Fibroblast of skin of back (primary cell): ENCODE measurements at places on chromosomes 4 and X.
A peak's percentile ranks its signal among the peaks of the same experiment; 100 is the strongest.

- DNase-seq = no peak
These were observed 30.0 kb downstream of the BBS12 start for GRCh38 chr4:122762520-122762919.

DNA sequence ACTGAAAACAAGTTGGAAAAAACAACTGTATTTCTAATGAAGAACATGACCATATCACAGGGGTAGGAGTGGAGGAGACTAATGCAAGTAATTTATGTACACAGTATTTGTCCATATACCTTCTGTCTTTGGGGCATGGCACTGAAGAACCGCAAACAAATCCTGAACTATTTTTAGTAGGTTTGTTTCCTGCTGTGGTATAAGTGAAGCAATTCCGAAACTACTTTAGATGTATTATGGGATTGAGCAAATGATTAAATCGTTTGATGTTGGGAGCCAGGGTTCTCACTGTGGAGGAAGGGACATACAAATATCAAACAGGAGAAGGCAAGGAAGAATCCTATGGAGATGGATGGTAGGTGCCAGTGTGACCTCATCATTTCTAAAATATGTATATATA is 18.9 kb upstream of the SH3KBP1 start:
- no peak for DNase-seq

DNA sequence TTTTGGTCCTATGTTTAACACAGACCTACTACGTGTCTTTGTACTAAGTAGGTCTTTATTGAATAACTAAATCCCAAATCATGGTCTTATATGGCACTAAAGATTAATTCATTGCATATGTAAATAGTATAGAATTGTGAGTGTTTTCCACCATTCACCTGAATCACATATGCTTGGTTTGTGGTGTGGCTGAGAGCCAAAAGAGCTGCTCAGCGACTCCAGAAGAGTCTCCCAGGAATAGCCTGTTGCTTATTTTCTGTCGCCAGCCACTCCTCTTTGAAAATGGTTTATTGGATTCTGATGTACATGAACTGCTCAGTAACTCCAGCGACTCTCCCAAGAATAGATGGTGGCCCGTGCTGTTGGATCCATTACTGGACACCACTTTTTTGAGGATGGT is 184.5 kb downstream of the CLCN4 start:
- no peak for DNase-seq

- peak; percentile 44 for DNase-seq
These were observed 115.0 kb upstream of the TBL1X start for GRCh38 chrX:9349572-9350494.

DNA sequence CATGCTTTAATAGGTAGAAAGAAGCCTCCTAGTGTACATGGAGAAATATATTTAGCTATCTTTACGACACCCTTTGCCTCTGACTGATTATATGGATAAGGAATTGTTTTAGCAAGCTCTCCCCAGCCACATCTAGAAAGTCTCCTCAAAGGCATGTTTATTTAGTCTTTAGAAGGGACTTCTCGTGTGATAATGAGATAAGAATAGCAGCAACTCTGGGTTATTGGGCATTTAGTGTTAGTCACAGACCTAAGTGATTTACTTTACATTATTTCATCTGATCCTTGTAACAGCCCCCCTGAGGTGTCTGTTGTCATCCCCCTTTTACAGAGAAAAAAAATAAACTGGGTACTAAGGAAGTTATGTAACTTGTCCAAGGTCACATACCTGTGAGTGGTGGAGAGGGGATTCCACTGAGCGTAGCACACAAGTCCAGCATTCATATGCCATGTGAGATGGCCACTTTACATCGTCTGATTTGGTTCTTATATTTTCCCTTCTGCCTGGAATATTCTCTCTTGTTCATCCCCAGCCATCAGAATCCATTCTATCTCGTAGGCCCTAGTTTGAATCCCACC is 77.7 kb downstream of the TSPAN7 start:
- DNase-seq = peak; percentile 32

DNA sequence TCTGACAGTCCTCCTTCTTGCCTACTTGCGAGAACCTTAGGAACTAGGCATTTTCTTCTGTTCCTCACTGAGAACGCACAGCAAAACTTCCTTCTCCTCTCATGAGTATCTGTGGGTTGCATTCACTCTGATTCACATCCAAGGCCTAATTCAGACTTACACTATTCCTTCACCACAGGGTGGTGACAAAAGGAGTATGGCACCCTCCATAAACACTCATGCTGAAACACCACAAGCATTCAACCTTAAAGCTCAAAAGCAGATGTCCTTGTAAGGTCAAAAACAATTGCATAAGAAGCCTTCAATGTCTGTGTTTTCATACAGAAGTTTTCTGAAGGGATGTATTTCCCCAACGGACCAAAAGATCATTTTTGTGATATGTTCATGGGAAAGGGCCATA is 147.3 kb downstream of the CORIN start:
- DNase-seq = peak; percentile 21

GRCh38 chrX:133924548-133924947 is 60.8 kb downstream of the GPC3 start:
- no peak for DNase-seq

DNA sequence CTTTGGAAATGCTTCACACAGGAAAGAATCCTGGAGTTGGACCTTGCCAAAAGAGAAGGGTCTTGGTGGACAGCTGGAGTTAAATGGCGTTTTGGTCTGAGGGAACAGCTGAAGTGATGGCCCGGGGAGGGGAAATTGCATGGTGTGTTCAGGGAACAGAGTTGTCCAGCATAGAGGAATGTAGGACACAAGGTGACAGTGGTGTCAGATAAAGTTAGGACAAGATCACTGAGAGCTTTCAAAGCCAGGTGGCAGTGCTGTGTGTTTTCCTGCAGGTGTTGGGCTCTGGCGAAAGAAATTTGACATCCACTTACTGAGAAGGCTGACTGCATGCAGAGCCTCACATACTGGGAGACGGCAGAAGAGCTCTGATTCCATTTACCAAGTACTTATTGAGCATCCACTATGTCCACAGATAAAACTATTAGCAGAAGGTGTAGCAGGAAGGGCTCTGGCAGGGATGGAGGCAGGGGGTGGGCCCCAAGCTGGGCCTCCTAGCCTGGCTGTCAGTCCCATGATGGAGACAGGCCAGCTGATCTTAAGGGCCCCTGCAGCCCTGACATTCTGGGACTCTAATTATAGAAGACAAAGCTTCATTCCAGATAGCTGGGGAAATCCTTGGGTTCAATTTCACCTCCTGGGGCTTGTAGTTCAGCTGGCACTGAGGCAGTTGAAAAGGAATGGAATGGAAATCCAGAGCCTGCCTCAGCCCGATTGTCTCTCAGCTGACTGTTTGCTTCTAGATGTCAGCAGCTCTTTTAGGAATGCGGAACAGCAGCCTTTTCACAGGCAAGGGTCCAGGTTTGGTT is 150.2 kb upstream of the MAMLD1 start:
- peak; percentile 67 for DNase-seq

GRCh38 chr4:139134403-139134802 is 42.6 kb downstream of the ELF2 start:
- DNase-seq = no peak

DNA sequence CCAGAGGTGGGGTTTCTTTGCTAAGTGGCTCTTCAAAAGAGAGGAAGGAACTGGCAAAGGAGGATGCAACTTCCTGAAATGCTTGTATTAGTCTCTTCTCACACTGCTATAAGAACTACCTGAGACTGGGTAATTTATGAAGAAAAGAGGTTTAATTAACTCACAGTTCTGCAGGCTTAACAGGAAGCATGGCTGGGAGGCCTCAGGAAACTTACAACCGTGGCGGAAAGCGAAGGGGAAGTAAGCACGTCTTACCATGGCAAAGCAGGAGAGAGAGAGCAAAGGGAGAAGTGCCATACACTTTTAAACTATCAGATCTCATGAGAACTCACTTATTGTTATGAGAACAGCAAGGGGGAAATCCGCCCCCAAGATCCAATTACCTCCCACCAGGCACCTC is 505.7 kb downstream of the ZNF674 start:
- no peak for DNase-seq

DNA sequence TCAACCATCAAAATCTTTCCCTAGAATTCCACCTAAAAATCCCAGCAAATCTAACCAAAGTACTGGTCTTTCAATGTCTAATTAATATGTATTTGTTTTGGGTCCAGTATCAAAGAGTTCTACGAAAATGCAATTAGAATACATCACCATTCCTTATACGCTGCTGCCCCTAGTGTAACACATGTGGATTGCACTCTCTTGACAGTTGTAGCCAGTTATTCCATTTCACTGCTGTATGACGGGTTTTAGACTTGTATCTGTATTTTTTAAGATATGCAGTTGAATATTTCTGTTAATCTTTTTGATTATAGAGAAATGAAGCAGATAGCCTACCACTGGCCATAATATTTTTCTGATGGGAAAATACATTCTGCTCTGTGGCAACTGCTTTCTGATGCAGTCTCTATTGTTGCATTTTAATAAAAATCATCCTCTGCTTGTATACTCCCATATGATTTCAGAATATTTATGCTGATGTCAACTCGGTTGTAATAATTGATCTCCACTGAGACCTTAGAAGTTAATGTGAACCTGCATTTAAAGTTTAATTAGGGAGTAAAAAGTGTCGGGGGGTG is 17.1 kb upstream of the PAGE2B start:
- DNase-seq = peak; percentile 16

GRCh38 chr4:75002381-75002780 is 69.5 kb downstream of the PARM1 start:
- DNase-seq = no peak

GRCh38 chr4:15736514-15737050 is 33.7 kb downstream of the BST1 start:
- no peak for DNase-seq

DNA sequence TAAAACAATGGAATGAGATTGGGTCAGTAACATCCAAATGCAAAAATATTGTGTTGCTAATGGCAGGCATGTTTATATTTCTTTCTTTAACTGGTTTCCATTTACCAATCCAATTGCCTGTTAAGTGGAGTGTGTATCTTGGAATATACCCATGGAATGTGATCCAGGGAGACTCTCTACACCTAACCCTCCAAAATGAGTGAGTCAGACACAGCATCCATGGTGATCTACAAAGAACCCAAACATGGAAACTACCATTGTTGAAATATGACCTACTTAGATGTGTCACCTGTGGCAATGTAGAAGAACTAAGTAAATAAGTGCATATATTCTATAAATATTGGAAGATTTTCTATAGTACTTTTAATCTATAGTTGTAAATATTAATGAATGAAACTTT is 110.3 kb downstream of the AREG start:
- no peak for DNase-seq

DNA sequence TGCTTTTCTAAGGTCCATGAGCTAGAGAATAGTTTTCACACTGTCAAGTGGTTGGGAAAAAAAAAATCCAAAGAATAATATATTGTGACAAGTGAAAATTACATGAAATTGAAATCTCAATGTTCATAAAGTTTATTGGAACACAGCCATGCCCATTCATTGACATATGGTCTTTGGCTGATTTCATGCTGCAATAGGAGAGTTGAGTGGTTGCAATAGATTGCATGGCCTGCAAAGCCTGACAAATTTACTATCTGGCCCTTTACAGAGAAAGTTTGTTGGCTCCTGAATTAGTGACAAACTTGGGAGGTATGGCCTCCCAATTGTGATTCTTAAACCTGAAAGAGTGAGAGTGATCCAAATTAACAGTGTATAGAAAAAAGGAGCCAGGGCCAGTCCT is 115.5 kb upstream of the FAM9C start:
- no peak for DNase-seq
